ENCODE measurements at places on chromosomes 4 and X.
A peak's percentile ranks its signal among the peaks of the same experiment; 100 is the strongest.

DNA sequence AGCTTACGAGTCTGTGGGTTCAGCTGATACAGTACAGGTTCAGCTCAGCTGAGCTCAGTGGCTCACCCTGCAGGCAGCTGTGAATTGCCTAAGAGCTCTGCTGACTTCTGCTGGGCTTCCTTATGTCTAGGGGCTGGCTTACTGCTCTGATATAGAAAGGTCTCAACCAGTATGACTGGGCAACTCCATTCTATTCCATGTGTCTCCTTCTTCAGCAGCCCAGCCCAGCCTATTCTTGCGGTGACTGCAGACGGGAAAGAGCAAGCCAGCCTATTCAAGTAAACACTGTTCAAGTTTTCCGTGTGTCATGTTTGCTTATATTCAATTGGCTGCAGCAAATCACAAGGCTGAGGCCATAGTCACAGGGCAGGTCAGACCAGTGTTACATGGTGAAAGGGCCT is 615.4 kb upstream of the ZFP42 start:
- DNase-seq: peak; percentile 18

DNA sequence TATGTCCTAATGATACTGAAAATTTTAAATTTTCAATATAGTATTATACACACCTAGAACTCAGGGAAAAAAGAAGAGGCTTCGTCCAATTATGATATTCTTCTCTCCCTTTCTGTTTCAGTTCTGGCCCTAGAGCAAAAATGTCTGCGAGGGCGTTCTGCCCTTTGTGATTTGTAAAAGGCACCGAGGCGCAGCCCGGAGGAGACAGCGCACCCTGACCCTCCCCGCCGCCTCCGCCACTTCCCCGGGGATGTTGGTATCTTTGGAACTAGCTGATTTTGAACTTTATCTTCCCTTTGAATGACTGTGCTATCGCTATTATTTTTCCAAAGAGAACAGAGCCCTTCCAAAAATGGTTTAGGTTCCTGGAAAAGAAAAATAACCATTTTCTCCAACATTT is 173.2 kb upstream of the FAM9B start:
- no peak for DNase-seq

- no peak for DNase-seq
Observed at GRCh38 chr4:155249016-155249566, 40.7 kb downstream of the NPY2R start.

DNA sequence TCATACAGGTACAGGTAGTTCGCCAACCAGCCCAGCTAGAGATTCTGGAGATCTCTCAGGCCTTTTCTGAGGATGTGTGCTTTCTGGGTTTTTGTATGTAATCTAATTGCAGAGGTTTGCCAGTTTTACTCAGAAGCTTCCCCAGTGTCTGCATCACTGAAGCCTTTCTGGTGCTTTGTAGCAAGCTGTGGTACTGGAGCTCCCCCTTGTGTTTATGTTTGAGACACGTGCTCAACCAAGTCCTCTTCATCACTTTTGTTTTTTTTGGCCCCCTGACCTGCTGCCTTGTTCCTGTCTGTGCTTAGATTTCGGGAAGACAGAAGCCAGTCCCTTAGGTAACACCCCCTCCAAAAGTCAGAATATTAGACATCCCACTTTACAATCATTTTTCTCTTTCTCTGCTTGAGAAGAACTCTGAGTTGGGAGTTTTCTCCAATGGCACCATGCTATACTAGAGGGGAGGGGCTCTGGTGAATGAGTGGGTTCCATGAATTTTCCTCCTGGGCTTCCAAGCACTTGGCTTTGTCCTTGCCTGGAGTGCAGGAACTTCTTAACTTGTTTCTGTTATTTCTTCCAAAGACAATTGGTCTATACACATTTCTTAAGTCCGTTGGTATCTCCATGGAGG is 128.4 kb upstream of the TBC1D9 start:
- DNase-seq: peak; percentile 59

DNA sequence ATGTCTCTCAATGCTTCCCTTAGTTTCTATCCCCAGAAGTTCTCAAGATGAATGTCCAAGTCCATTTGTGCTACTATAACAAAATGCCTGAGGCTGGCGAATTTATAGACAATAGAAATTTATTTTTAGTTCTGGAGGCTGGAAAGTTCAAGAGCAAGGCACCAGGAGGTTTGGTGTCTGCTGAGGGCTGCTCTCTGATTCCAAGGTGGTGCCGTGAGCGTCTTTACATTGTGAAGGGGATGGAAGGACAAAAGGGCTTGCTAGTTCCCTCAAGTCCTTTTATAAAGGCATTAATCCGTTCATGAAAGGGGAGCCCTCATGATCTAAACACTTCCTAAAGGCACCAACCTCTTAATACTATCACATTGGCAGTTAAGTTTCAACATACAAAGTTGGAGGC is 12.3 kb downstream of the TRIM2 start:
- no peak for DNase-seq

DNA sequence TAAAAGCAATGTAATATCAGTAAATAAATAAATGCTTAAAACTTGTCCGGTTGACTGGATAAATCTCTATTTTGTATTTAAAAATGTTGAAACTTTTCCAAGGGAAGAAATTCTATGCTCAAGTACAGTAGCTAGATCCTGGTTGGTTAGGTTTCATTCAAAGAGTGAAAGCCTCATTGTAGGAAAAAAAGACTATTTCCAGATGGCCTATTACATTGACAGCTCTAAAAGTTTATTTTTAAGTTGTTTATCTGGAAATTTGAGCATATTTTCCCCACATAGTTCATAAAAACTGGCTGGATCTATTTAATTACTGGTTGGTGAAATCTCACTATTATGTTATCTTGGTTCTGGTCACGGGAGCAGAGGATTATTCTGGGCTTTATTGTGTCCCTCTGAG is 38.0 kb downstream of the FRAS1 start:
- DNase-seq: no peak

- DNase-seq: peak; percentile 72
Observed at GRCh38 chr4:8315435-8316250, 46.1 kb downstream of the HTRA3 start.

DNA sequence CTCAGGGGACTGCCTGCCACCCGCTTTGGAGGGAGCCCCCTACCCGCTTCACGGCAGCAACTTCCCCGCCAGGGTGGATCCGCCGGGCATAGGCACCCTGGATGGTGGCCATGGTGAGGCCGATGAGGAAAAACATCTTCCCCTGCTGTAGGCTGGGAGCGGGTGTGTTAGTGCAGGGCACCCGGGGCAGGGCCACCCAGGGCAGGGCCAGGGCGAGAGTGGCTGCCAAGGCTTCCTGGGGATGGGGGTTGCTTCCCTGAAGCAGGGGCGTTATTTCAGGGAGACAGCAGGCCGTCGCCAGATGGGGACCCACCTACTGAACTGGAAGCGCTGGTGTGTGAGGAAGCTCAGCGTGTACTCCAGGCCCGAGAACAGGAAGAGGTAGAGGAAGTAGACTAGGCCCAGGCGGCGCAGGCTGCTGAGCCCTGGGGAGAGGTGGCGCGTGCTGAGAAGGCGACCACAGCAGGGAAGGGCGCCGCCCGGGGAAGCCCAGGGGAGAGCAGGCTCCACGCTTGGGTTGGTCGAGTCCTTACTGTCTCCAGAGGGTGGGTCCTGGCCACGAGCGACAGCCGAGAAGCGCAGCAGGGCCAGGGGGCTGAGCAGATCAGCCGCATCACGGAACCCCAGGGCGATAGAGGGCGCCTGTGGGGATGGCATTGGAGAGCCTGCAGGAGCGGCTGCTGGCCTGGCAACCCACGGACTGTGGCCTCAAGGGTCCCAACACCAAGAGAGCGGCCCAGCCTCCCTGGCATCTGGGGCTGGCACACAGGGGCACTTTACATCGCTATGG is 31.5 kb downstream of the NOP14 start:
- DNase-seq: no peak

DNA sequence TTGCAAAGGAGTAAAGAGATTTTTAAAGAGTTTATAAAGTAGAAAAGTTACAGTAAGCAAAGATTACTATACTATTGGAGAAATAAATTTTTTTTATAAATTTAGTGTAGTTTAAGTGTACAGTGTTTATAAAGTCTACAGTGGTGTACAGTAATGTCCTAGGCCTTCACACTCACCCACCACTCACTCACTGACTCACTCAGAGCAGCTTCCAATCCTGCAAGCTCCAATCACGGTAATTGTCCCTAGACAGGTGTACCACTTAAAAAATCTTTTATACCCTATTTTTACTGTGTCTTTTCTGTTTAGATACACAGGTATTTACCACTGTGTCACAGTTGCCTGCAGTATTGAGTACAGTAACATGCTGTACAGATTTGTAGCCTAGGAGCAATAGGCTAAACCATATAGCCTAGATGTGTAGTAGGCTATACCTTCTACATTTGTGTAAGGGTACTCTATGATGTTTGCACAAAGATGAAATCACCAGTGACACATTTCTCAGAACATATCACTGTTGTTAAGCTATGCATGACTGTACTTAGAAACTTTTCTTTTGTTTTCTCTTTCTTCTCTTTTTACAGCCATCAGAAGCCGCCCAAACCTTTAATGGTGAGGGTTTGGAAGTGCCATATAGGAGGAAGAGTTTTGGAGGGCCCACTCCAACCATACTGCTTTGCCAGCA is 11.8 kb upstream of the SH3RF1 start:
- no peak for DNase-seq

DNA sequence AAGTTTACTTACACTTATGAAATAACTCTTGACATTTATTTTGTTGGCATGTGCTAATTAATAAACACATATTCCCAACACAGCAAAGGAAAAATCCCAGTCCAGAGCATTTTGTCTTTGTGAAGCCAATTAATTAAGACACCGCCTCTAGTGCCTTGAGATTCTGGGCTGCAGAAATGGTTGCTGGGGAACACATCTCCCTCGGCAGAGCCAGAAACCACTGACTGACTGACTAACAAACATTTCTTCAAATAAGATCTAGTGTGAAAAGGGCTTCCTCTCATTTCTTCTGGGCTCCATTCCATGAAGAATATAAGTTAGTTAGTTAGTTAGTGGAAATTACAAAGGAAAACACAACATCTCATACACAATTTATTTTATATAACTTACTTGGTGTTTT is 28.4 kb upstream of the NAP1L5 start:
- no peak for DNase-seq

DNA sequence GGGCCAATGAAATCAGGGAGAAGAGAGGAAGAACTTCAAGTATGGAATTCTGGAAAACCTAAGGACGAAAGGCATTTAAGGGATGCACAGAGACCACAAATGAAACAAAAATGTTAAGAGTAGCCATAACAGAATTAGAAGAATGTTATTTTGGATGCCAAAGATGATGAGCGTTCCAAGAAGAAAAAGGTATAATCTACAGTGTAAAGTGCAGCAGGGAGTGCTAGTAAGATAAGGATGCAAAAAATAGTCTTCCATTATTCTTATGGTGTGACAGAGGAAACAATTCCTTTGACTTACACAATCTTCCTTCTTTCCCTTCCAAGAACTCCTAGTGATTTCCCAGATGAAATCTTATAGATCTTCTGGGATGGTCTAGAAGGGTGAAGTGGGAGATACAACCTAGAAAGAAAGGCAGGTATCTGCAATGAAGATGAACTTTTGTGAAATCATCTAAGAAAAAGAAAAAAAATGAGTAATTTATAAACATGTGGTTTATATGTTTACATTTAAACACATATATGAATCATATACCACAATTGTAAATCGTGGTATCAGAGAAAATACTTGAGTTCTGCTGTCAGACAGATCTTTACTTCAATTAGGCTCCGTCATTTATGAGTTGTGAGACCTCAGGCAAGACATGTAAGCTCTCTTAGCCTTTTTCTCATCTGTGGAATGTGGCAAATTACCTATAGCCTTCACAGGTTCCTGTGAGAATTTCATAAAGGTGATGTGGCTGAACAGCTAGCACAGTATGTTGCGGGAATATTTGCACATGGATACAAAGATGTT is 8.1 kb downstream of the MORF4L2 start:
- no peak for DNase-seq

DNA sequence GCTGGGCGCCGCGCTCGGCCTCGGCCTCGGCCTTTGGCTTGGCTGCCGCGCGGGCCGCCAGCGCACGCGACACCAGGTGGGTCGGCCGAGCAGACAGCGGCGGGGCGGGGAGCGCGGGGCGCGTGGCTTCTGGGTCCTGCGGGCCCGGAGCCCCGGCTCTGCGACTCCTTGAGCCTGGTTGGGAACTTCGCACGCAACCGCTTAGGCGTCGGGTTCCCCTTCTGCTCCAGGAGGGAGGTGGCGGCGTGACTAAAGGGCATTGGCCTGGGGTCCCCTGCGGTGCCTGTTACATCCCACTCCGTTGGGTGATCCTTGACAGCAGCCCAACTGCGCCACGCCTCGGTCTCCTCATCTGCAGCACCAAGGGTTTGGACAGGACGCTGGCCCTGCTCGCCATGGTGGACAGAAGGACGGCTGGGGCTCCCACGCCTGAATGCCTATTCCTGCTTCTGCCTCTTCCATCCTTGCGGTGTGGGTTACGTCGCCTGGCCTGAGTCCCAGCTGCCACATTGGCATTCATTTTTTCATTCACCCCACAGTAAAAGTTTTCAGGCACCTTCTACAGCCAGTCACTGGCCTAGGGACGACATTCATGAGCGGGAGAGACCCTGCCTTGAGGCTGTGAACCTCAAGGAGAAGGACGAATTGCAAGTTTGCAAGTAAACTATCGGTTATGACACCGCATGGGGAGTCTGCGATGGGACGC is 631 bp downstream of the EVC start:
- no peak for DNase-seq

DNA sequence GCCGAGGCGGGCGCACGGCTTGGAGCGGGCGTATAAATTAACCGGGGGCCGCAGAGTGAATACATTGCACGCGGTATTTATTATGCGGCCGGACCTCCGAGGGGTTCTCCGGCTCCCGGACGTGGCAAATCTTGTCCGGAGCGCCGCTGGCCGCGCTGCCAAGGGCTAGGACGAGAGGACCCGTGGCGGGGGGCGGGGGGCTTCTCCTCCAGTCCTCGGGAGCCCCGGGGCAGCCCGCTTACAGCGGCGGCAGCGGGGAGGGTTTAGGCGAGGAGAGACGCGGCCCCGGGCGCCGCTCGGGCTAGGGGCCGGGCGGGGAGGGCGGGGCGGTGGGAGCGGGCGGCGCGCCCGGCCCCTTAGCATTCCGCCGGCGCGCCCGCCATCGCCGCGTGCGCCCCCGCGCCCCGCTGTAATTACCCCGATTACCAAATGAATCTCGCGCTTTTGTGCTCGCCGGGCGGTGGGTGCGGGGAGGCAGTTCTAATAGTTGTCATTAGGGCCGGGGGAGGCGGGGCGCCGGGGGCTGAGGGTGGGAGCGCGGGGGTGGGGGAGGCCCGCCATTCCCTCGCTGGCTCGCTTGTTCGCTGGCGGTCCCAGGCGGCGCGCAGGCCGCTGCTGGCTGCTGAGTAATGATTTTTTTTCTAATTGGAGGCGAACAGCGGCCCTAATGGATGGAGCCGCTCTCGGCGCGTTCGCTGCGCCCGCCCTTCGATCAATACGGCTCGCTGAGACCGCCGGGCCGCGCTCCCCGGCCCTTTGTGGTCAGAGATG is 276.6 kb downstream of the BCOR start:
- peak; percentile 77 for DNase-seq

DNA sequence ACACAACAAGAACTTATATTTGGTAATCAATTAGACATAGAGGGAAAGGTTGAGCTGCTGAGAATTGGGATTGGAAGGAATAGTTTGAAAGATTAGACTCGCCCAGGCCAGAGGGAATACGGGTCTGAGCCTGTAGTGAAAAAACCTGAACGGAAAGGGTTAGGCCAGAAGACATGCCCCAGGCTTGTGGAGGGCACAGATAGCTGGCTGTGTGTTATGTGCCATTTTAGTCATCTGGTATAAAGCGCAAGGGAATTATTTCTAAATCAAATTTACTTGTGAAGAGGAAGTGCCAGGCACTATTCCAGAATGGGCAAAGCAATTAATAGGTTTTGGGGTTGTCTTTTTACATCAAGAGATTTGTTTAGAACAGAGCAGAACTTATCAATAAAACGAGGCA is 187.5 kb upstream of the ANKRD50 start:
- no peak for DNase-seq

GRCh38 chr4:37475087-37475486 is 211.1 kb downstream of the RELL1 start:
- DNase-seq: no peak

Measured in NT2/D1 (cell line).